ENCODE measurements at places on chromosomes 2 and 18.

DNA sequence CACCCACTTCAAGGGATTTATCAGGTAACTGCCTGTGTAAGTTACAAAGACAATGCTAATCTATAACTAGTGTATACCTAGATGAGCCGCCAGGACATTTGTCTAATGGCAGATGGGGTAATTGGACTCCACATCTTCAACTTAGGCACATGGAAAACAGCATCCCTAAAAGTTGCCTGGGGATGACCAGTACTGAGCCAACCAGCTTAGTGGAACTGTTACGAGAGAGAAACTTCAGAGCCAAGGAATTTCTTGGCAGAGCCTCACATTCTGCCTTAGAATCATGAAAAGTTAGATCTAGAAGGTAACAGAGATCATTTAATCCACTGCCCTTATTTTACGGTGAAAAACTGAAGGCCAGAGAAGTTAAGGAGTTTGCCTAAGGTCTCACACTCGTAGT lies 15.5 kb upstream of the CLASP1 start:
- DNase-seq = no peak

DNA sequence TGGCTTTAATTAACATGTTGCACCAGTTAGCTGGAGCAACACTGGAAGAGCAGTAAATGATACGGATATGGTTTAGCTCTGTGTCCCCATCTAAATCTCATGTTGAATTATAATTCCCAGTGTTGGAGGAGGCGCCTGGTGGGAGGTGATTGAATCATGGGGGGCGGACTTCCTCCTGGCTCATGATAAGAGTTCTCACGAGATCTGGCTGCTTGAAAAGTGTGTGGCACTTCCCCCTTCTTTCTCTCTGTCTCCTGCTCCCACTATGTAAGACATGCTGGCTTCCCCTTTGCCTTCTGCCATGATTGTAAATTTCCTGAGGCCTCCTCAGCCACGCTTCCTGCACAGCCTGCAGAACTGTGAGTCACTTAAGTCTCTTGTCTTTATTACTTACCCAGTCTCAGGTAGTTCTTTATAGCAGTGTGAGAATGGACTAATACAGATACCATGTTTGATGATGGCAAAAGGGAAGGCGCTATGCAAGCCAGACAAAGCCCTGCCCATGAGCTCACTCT lies 963.6 kb downstream of the SOCS6 start:
- DNase-seq = no peak

- no peak for DNase-seq
These were observed 34.2 kb downstream of the IMPA2 start for GRCh38 chr18:12015416-12016062.

DNA sequence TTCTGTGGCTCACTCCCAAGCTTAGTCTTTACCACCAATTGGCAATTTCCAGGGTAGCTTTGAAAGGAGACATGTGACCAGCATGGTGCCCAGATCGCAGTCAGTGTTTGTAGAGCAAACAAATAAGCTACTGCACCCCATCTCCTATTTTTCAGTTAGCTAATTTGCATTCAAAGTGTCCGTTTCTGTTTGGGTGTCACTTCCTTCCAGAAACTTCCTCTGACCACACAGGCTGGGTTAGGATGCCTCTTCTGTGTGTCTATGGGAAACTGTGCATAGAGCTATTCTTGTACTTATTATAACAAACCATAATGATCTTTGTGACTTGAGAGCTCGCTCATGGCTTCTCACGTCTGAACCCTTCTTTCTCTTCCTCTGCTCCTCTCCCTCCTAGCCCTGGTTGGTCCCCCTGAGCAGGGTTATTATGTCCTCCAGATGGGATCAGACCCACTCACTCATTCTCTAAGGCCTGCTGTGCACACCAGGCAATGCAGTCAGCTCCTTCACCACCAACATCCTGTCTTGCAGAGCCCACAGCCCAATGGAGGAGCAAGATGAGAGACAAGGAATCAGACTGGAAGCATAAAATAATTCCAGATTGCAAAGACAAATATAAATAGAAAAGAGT lies 101.2 kb upstream of the ALK start:
- no peak for DNase-seq

DNA sequence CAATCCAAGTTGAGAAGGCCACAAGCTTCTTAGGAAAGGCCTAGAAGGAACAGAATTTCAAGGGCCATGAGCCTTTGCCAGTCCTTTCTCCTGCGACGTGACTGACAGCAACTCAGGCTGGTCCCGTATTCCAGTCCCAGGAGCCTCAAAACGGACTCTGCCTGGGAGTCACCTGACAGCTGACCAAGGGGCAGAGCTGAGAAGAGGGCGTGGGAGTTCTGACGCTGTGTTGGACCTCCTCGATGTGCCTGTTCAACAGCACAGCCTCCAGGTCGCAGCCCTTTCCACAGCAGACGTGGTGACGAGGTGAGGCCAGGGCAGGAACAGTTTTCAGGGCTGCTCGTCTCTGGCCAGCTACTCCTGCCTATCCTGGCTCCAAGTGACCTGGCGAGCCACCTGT lies 37.6 kb downstream of the CENPO start:
- no peak for DNase-seq

GRCh38 chr2:157355618-157356017 lies 30.0 kb upstream of the ERMN start:
- no peak for DNase-seq

GRCh38 chr2:153134725-153135124 lies 343.8 kb downstream of the RPRM start:
- no peak for DNase-seq

DNA sequence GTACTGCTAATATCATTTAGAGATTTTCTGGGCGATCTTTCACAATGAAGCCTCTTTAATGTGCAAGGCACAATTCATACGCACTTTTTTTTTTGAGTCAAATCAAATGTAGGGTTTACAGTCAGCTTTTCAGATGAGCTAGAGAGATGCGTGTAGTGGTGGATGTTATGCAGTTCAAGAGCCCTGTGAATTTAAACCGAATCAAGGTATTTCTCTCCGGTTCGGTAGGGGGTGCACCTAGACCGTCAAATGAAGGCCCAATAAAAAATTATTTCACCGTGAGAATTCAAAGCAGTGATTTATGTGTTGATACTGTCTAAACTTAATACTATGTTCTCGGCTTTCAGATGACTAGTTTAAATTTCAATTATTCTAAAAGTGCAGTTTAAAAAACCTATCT lies 1.1 kb downstream of the PTH2R start:
- DNase-seq = no peak

- no peak for DNase-seq
These were observed 177.1 kb downstream of the RNF144A start for GRCh38 chr2:7094231-7094741.

DNA sequence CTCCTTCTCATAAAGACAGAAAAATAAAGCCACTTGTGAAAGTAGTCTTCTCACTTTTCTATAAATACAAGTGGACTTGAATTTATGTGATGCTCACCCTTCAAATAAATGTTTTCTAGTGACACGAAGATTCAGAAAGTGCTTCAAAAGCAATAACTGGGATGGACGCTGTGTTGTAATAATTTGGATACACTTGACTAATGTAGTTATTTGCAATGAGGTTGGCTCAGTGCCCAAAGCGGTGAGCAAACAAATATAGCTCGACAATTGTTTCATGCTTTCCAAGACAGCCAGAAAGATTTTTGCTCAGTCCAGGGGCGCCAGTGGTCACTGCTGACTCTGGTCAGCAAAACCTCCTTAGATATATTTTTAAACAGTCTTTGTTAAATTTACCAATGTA lies 278.6 kb upstream of the KLHL14 start:
- no peak for DNase-seq

DNA sequence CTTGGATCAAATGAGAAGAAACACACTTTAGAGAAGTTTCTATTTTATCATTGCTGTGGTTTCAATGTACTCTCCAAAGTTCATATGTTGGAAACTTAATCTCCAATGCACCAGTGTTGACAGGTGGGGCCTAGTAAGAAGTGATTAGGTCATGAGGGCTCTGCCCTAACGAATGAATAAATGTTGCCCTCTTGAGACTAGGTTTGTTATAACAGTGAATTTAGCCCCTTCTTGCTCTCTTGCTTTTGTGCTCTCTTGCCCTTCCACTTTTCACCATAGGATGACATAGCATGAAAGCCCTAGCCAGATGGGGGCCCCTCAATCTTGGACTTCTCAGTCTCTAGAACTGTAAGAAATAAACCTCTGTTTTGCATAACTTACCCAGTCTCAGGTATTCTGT lies 664.8 kb downstream of the DCC start:
- no peak for DNase-seq

- no peak for DNase-seq
These were observed 397.9 kb downstream of the MEIS1 start for GRCh38 chr2:66832646-66833435.

- no peak for DNase-seq
These were observed 155.1 kb downstream of the DOCK10 start for GRCh38 chr2:224887141-224887540.

DNA sequence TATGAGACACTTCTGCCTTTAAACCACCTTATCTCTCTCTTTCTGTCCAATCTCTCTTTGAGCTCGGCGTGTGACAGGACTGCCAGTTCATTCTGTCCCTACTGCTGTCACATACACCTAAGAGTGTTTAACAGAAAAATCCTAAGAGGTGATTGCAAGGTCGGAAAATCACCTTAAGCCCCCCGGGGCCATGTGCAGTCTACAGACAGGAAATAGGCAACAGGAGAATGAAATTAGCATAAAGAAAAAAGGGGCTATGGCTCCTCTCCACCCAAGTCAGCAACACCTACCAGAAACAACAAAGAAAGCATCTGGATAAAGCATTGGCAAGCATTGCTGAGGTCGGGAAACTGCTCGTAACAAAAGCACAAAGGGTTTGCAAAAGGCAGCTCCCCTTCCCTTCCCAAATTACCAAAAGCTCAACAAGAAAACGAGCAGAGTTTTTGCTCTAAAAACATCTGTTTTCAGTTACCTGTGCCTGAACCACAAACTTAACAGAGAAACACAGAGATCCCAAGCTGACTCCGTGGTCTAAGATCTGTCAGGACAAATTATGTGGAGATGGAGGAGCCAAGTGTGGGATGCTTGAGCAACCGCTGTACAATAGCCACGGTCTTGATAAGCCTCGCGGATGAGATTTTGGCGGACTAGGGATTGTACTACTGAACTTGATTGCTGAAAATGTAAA lies 30.4 kb downstream of the ANKRD44 start:
- no peak for DNase-seq

DNA sequence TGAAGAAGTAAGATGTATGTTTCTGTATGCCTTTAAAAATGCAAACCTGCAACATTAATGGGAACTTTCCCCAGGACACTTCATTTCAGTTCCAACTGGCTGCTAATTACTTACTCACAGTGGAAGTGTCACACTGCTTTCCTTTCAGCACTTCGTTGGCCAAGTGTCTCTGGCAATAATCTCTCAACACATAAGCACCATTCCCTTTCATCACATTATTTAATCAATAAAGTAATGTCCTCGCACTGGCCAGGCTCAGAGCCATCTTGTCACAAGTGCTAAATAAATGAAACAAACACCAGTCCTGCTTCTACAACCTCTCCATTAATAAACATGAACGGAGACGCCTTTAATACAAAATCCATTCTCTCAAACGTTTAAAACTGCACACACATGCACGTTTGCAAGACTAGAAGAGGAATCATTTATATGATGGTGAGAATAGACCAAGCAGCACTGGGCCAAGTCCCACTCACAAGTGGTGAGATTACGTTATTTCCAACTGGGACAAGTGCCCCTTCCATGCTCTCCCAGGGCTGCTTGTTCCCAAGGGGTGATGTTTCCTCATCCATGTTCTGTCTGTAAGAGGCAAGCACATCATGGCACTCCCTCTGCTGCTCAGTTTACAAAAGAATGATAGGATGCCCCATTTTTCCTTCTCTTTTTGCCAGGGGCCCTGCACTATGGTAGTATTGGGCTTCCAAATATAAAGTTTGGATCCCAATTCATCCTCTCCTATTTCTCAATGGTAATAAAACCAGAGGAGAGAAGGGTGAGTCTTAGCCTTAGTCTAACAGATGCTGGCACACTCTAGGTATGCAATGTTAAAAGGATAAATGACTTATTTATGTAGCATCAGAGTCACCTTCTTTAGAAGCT lies 56.8 kb upstream of the ETAA1 start:
- DNase-seq = no peak

DNA sequence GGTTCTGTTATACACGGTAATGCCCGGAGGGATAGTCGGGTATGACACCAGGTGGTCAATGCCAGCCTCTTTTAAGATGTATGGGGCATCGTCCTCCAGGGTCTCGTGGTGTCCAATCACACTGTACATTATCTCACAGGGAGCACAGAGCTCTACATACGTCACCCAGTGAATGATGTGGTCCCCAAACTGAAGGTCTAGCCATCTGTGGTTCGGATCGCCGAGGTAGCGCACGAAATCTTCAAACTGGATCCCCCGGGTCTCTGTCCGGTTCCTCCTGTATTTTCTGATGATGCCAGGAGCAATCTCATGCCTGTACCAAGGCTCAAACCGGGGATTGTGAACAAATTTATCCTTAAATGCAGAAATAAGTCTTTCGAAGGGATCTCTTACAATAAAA lies 24.1 kb downstream of the CHST10 start:
- no peak for DNase-seq

GRCh38 chr18:45254709-45255082 lies 360.6 kb upstream of the SLC14A2 start:
- no peak for DNase-seq

- DNase-seq = no peak
These were observed 301.1 kb upstream of the TANK start for GRCh38 chr2:160859096-160859495.

GRCh38 chr18:33960417-33960816 lies 264.3 kb downstream of the NOL4 start:
- DNase-seq = no peak

GRCh38 chr2:28695245-28695647 lies 56.4 kb upstream of the PPP1CB start:
- DNase-seq = no peak

DNA sequence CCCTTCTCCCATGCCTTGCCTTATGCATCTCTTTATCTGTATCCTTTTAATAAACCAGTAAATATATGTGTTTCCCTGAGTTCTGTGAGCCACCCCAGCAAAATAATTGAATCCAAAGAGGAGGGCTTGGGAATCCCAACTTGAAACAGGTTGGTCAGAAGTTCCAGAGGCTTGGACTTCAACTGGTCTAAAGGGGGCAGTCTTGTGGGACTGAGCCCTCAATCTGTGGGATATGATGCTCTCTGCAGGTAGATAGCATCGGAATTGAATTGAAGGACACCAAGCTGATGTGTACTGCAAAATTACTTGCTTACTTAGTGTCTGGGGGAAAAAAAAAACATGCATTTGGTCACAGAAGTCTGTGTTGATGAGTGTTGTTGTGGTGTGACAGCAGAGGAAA lies 1033.5 kb upstream of the TMEFF2 start:
- no peak for DNase-seq

GRCh38 chr2:20225294-20226151 lies 593 bp upstream of the SDC1 start:
- no peak for DNase-seq

GRCh38 chr2:172228177-172228808 lies 125.6 kb upstream of the DLX2 start:
- no peak for DNase-seq

DNA sequence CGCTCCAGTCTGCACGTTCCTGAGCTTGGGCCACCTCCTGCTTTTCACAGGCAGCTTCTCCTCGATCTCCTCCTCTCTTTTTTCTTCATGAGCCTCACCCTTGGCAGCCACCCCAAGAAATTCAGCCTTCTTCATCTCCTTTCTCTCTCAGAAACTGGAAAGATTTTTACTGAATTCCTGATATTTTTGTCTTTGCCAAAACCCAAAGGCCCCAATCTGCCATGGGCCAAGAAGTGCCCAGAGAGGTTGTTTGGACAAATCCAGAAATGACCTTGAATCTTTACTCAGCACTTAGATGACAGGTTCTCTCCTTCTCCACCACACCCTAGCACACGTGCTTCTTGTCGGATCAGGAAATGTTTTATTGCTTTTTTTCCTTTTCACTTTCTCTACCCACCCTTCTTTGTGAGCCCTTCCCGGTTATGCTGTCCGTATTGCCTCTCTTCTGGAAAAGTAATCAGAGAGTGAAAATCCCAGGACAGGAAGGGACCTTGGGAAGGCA lies 134.5 kb upstream of the TNP1 start:
- no peak for DNase-seq
